Left renal pelvis (tissue), 4 donors: ENCODE measurements at places on chromosomes 1 and 21.

GRCh38 chr1:74485622-74486021 lies 26.8 kb downstream of the LRRC53 start:
- no peak for DNase-seq

DNA sequence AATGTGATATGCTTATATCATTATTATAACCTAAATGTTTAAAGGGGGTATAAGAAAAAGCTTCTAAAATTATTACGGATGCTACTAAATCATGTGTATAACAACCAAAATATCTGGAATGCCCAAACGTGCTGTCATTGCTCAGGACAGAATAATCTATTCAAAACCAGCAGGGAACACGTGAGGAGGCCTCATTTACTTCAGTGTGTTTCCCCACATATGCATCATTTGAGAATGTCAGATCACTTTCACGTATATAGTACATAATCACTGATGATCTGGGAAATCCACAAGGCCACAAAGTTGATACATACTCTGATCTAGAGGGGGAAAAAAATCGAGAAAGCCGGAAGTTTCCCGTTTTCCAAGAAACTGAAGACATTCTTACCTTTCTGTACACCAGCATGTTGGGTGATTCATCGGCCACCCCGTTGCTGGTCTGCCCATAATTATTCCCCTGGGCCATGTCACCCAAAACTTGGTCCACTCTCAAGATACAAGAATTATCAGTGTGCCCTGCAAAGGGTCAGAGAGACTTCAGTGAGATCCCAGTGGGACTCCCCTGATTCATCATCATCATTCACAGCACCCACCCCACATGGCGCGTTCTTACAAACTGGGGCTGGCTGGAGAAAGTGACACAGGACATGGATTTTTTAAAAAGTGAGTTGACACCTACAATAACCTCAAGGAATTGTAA lies 1.5 kb downstream of the RGS7 start:
- no peak for DNase-seq

- DNase-seq = no peak
These were observed 235.1 kb upstream of the RUNX1 start for GRCh38 chr21:35284199-35284598.

DNA sequence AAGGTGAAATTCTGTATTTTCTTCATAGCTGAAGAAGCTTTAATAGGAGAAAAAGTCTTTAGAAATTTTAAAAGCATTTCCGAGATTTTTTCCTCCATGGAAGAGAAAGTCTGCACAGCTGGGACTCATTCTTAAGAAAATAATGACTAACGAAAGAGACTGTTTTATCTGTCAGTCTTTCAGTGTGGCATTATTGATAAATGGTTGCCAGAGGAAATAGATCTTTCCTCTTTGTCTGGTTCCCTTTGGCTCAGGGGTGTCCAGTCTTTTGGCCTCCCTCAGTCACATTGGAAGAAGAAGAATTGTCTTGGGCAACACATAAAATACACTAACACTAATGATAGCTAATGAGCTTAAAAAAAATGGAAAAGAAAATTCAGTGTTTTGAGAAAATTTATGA lies 49.9 kb downstream of the KDM1A start:
- DNase-seq = no peak

DNA sequence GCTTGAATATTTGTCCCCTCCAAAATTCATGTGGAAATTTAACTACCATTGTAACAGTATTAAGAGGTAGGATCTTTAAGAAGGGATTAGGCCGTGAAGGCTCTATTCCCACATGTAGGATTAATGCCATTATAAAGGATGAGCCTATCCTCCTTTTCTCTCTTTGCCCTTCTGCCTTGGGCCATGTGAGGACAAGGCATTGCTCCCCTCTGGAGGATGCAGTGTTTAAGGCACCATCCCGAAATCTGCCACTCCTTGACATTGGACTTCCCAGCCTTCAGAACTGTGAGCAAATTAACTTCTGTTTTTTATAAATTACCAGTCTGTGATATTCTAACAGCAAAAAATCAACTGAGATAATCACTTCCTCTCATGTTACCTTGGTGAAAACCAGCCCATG lies 124.4 kb downstream of the TOMM20 start:
- no peak for DNase-seq

- DNase-seq = no peak
These were observed 67.8 kb downstream of the VPS26C start for GRCh38 chr21:37199057-37199924.

- DNase-seq = no peak
These were observed 2.9 kb upstream of the HTR6 start for GRCh38 chr1:19661721-19662228.

DNA sequence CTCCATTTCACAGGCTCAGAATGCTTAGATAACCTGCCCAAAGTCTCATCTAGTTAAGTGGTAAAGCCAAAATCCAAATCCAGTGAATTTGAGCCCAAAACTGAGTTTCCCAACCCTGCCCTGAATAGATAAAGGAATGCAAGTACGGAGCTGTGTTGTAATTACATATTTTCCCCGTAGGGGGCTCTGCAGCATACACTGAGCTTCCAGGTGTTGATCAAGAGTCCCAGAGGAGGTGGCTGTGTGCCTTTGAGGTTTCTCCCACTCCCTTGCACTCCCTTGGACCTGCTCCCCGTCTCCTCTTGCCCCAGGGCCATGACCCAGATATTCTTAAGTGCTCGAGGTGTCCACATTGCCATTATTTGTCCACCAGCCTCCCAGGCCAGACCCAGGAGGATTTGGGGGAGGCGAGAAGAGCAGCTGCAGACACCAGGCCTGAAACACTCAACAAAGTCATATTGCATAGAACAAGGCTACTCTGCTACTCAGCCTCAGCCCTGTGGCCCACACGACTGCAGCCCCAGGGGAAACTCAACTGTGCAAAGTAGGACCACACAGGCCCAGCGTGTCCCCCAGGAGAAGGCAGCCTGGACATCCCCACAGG lies 18.4 kb upstream of the LY9 start:
- no peak for DNase-seq

DNA sequence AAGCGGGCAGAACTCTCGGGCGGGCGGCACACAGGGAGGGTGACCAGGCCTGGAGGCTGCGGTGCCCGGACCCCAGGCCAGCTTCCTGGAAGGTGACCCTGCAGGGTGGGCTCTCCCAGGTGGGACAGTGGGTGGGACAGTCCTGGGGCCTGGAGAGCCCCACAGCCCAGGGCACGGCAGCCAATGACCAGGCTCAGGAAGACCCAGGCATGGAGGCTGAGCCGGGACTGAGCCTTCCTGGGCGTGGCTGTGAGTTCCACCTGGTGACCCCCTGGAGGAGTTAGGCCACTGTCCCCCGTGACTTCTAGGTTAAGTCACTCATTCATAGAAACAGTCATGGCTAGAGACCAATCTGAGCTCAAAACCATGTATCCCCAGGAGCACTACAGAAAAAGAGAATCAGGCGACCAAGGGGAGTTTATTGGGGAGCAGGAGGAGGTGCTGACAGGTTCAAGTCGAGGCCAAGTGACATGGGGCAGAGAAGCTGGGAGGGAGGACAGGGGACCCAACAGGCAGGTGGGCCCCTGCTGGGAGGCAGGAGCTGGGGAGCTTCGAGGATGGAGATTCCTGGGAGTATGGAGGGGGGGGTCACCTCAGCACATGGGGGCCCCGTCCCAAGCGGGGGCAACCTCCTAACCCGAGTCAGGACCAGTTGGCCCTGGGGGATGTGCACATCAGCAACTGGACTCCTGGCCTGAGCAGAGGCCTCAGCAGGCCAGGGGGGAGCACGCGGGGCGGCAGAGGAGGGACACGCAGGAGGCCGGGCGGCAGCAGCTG lies 1.2 kb downstream of the KRTAP10-5 start:
- no peak for DNase-seq

DNA sequence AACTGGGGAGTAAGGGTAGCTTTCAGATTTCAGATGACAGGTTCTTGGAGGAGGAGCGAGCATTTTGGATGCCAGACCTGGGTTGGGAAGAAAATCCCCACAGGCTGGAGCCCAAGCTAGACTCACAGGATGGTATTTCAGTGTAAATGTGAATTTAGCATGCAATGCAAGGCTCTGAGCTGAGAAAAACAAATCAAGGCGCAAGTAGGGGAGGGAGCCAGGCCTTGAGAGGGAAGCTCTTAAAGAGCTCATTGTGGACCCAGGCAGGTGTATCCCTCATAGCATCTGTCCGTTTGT lies 386.1 kb downstream of the MATN1 start:
- no peak for DNase-seq

DNA sequence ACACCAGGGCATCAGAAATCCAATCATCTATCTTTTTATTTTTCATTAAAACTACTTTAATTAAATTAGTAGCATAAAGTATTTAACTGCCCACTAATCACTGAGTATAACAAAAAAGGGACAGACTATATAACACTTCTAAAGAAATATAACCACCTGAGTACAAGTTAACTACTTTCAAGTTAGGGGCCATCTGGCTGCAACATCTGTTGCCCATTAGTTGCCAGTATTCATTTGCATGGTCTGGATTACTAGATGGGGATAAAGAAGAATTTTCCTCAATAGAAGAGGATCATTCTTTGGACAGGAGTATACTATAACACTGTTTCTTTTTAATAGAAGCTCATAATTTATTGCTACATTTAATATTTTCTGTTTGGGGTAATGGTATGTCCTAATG lies 446.4 kb downstream of the AMY1C start:
- DNase-seq = no peak

DNA sequence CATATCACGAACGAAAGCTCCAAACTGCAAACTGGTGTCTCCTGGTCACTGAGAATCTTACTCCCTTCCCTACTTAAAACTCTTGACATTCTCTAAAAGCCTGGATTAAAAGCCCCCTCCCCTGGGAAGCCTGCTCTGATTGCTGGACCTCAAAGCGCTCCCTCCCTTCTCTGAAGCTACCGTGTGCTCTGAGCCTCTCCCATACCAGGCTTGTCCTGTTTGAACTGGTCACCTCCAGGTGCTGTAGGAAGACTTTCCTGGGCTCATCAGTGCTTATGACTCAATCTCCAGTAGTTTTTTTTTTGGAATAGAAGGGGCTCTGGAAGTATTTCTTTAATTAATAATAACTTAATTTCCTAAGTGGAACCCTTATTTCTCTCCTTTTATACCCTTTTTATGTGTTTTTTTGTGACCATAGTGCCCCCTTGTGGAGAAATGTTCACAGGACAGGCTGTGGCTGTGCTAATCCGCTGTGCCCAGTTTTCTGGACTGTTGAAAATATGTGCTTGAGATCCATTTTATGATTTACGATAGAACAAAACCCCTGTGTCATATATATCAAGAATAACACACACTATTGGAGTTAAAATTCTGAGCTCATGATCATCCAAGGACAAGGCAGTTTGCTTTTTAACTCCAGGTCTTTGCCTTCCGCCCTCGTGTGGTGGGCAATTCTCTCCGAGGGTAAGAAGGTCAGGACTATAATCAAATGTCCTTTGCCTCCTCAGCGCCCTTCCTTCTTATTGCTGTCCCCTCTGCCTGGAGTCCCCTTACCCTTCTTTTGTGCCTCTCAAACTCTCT lies 16.9 kb downstream of the MTARC1 start:
- DNase-seq = no peak

DNA sequence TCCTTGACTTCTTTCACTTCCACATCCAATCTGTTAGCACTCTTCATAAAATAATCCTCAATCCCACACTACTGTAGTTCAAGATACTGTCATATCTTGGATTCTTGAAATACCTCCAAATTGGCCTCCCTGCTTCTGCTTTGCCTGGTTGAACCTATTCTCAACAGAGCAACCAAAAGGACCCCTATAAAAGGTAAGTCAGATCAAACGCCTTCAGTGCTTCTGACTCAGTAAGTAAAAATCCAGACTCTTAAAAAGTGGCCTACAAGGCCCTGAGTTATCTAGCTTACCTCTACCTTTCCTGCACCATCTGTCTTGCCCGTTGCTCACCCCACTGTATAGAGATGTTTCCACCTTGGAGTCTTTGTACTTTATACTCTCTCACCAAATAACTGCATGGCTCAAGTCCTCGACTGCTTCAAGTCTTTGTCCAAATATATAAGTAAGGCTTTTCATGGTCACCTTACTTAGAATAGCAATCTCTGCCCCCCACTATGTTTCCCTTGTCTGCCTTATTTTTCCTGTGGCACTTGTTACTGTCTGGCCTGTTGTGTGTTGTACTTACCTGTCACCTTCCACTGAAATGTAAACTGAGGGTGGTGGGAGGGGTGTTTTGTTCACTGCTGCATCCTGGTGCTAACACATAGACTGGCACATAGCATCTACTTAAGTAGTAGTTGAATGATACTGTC lies 5.1 kb upstream of the PIGV start:
- no peak for DNase-seq

- no peak for DNase-seq
These were observed 3.3 kb upstream of the MX2 start for GRCh38 chr21:41358193-41359166.

DNA sequence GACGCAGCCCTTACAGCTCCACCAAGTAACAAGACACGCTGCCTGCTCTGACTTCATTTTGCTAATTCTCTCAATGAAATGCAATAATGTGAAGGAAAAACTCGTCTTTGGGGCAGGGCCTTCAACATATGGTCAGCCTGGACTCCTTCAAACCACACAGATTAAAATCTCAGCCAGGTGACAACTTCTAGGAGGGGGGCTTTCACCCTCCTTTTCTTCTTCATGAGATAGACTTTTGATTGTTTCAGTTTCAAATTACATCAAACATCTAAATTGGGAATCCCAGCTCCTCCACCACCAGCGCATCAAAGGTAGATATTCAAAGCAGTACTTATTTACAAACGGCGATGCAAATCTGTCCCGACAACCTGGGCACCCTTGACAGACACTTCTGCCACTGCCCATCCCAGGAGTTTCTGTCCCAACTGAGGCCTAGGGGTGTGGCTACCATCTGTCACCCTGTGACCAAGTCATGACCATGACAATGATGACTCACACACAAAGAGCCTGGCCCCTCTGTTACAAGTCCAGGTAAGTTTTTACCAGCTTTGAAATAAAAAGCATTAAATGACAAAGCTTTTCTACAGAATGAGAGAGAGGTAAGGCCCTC lies 29.7 kb downstream of the SSBP3 start:
- DNase-seq = no peak

- DNase-seq = no peak
These were observed 15.9 kb downstream of the MCM3AP start for GRCh38 chr21:46269466-46269865.

GRCh38 chr1:154664331-154665002 lies 56.5 kb upstream of the ADAR start:
- no peak for DNase-seq

DNA sequence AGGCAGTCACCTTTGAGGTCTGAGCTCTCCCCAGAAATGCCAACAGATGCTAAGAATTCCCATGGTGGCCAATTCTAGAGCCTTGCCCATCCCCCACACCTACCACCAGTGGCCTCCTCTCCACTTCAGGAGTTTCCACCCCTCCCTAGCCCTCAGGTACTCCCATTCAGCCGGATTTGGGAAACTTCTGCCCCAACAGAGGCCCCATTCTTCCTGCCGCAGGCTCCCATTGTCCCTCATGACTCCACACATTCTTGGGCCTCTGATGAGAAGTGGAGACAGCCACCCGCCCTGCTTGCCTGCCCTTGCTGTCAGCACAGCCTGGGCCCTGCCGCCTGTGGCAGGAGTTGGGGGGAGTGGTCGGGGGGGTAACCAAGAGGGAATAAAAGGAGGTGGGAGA lies 4.6 kb downstream of the BLACAT1 start:
- no peak for DNase-seq
